CD4-positive, alpha-beta T cell treated with Interleukin-1 beta for 1 hour (primary cell): ENCODE measurements at places on chromosomes 12 and 14.

DNA sequence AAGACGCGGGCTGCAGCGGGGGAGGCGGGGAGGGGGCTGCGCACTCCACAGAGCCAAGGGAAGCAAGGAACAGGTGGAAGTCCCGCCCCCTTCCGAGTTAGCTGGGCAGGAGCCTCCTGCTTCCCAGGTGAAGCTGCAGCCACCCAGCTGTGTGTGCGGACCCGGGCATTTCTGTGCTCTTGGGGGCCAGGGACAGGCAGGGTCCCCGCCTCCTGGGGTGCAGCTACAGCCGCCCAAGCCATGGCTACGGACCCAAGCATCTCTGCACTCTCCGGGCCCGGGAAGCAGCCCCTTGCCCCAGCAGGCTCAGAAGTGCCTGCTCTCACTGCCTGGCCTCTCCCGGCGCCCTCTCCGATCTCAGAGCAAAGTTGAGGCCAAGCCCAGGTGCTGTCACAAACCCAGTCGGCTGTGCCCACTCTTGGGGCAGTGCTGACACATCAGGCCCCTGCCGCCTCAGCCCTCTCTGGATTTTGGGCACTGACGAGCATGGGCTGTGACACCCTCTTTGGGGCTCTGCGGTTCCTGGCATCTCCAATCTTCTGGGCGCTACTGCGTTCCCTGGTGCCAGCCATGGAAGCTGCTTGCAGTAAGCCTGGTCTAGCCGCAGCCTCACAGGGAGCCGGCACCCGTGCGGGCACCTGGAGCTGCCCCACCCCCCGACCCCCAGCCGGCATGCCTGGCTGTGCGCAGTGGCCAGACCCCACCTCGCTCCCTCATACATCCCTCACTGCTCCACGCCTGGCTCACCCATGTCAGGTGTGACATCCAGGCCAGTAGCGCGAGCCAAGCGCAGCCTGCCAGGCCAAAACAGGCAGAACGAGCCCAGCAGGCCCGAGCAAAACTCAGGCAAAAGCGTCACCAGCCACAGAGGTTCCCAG is 8.5 kb upstream of the MGAT4C start:
- no peak for DNase-seq

- DNase-seq = no peak
Observed at GRCh38 chr12:52208424-52209165, 16.8 kb upstream of the KRT80 start.

- DNase-seq = no peak
Observed at GRCh38 chr12:39112064-39112463, 206.7 kb upstream of the CPNE8 start.

DNA sequence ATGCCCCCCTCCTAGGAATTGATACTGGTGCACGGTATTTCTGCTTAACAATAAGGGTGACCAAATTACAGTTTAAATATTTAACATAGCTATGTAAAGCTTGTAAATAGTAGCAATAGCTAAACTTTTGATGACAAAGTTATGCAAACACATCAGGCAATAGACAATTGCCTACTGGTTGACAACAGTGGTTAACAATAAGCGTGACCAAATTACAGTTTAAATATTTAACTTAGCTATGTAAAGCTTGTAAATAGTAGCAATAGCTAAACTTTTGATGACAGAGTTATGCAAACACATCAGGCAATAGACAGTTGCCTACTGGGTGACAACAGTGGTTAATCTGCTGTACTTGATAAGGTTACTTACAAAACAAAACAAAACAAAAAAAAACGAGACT is 886.5 kb upstream of the FLRT2 start:
- DNase-seq = no peak

GRCh38 chr12:92551853-92552397 is 150.9 kb upstream of the PLEKHG7 start:
- DNase-seq = no peak

GRCh38 chr12:59425798-59426197 is 170.0 kb upstream of the SLC16A7 start:
- DNase-seq = no peak

- DNase-seq = no peak
Observed at GRCh38 chr12:90152897-90153624, 444.4 kb upstream of the ATP2B1 start.

- no peak for DNase-seq
Observed at GRCh38 chr12:114391088-114391487, 14.9 kb downstream of the TBX5 start.

GRCh38 chr14:70887737-70888499 is 19.3 kb upstream of the PCNX1 start:
- no peak for DNase-seq

- no peak for DNase-seq
Observed at GRCh38 chr14:74988131-74988530, 14.6 kb upstream of the EIF2B2 start.

- DNase-seq = peak; percentile 5
Observed at GRCh38 chr12:105738051-105738450, 400.7 kb downstream of the NUAK1 start.

GRCh38 chr12:68468036-68468435 is 135.9 kb upstream of the MDM1 start:
- DNase-seq = no peak

DNA sequence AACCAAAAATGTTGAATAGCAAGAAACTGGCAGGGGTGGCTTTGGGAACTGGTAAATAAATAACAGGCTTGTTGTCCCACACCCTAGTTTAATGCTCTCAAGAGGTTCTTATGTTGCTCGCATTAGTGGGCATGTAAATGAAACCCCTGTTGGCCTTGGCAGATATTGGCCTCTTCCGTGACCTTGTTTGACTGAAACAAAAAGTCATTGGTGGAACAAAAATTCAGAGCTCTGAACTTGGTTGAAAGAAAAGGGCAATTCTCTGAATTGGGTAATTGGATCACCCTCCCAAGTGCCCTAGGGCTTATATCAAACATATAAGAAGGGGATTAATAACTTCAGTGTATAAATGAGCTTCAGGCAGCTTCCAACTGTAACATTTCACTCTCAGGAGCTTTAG is 426.2 kb downstream of the ZFP36L1 start:
- DNase-seq = no peak

GRCh38 chr12:104953323-104953722 is 4.8 kb downstream of the SLC41A2 start:
- DNase-seq = no peak

DNA sequence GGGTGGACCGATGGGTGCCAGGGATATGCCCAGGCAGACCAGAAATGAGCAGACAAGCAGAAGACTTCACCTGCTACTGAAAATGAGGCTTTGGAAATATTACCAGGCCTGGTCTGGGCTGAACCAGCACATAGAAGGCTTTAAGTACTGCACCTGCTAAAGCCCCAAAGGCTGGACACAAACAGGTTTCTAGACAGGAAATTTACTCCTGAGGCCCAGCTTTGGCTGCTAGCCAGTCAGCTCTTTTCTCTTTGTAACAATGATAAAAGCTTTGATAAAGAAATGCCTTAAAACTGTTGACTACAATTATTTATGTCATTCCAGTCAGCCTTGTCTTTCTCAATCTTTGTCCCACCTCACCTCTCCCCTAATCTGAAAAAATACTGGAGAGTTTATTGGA is 228.9 kb upstream of the EGLN3 start:
- DNase-seq = no peak

GRCh38 chr12:130916241-130916911 is 37.3 kb upstream of the ADGRD1 start:
- DNase-seq = peak; percentile 44

DNA sequence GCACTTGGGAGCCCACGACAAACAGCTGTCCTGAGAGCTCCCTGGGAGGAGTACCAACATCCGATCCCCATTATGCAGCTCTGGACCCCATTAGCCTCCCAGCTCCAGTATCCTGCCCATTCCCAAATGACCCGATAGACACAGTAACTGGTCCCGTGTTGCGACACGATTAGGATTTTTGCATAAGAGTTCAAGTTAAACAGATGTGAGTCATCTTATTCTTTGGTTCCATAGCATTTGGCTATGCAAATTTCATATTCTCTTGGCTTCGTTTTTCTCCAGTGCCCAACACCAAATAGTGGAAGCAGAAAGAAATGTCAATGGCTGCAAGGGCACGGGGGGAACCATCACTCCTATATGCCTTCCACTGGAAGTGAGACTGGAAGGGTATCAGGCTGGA is 43.0 kb upstream of the LRRC10 start:
- no peak for DNase-seq

GRCh38 chr14:70821584-70822529 is 12.5 kb upstream of the MAP3K9 start:
- DNase-seq = peak; percentile 54

GRCh38 chr14:95402578-95402977 is 82.9 kb upstream of the CLMN start:
- DNase-seq = no peak

DNA sequence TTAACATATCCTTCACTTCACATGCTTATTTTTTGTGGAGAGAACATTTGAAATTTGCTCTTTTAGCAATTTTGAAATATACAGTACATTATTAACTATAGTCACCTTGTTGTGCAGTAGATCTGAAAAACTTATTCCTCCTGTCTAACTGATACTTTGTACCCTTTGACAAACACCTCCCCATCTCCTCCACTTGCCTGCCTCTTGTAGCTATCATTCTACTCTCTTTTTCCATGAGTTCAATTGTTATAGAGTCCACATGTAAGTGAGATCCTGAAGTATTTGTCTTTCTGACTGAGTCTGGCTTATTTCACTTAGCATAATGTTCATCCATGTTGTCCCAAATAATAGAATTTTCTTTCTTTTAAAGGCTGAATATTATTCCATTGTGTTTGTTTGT is 9.5 kb upstream of the SERPINA6 start:
- no peak for DNase-seq

GRCh38 chr14:98840091-98840490 is 431.9 kb downstream of the BCL11B start:
- no peak for DNase-seq

DNA sequence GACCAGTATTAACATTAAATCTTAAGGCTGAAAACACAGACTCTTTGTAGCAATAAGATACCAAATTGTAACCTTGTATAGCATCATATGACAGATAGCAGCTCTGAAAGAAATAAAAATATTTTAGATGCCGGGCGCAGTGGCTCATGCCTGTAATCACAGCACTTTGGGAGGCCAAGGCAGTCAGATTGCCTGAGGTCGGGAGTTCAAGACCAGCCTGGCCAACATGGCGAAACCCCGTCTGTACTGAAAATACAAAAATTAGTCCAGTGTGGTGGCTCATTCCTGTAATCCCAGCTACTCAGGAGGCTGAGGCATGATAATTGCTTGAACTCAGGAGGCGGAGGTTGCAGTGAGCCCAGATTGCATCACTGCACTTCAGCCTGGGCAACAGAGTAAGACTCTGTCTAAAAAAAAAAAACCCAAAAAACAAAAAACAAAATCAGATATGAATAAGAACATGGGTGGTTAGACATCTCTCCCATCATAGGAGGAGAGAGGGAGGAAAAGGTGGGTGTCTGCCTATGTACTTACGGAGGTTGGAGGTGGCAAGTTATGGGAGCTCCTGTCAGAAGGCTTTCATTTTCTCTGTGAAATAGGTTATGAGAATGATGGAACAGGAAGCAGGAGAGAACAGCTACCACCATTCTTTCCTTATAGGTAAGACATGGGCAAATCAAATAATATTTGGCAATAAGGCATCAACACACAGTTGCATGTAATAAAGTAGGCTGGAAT is 7.6 kb upstream of the HEBP1 start:
- DNase-seq = no peak

DNA sequence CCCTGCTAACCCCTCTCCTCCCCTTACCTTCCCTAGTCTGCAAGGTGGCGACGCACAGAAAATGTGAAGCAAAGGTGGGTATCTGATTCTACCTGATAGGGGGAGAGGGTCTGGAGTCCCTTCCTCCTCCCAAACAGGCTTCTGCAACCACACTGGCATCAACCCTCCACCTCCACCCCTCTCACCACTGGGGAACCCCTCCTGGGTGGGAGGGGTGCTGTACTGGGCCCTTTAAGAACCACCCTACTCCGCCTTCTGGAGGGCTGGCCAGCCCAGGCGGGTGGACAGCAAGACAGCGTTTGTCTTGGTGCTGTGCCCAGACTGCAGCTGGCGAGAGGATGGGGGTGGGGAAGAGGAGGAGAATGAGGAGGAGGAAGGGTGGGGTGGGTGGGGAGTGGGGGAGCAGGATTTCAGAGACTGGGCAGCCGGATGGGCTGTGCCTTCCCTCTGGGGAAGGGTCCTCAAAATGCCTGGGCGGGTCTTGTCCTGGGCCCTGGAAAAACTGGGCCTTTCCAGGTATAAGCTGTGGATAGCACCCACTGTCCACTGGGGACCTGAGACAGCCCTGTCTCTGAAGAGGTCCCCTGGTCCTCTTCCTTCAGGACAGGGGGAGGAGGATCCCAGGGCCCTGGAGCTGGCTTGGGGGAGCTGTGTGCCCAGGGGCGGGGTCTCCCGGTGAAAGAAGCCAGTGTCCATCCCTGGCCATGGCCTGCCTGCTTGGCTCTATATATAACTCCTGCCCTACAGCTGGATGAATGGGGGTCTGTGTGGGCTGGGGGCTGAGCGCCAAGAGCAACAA is 2.8 kb downstream of the TNS2 start:
- DNase-seq = no peak

GRCh38 chr14:65228436-65228835 is 126.1 kb upstream of the MAX start:
- no peak for DNase-seq

GRCh38 chr12:103698752-103699560 is 111.9 kb downstream of the STAB2 start:
- no peak for DNase-seq

GRCh38 chr12:2941524-2941923 is 17.7 kb upstream of the TEAD4 start:
- DNase-seq = no peak

DNA sequence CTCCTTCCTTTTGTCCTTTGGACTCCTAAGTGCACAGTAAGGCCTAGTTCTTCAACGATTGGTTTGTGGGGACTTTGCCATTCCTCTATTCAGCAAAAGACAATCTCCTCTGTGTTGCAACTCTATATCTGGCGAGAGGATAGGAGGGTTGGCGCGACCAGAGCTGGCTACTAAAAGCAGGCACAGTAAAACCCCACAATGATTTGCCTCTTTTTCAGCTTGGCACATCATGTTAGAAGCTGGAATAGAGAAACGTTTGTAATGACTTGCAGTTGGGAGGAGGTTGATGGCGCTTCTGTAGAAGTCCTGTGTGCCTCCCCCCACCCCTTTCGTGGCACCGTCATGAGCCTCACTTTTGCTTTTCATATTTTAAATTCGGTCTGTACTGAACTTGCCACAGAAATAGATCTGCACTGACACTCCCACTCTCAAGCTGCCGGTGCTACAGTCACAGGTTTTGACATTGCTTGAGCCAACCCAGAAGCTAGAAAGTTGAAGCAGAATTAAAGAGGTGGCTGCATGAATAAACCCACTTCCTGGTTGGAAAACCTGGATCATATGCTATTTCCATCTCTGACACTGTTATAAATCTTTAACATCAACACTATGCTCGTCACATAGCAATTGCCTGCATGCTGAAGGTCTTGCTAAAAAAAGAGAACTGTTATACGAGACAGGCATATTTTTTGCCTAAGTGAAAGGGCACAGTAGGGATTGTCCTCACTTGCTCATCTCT is 315.3 kb upstream of the PRICKLE1 start:
- no peak for DNase-seq
